Mesothelial cell of epicardium (in vitro differentiated cells): ENCODE measurements at places on chromosomes 6 and 20. TPM values are rescaled to one million over a fixed set of nuclear protein-coding genes. Genes with fewer than 3 reads are reported as not detected.
A peak's percentile ranks its signal among the peaks of the same experiment; 100 is the strongest.

- H3K27me3 ChIP-seq, result no peaks in the 10 kb centered on the region
- H3K4me3 ChIP-seq, result no peak overlapping the region
- peaks cover 25% of the 10 kb centered on the region for H3K4me1 ChIP-seq
- peak overlapping the region; percentile 47 for H3K27ac ChIP-seq
Observed at GRCh38 chr6:129516787-129517186, 193.2 kb downstream of the ARHGAP18 start.

The NCOA7 gene
- total RNA-seq, result 43.5 to 52.4 TPM (median 45.7 TPM) in 3 replicates

DNA sequence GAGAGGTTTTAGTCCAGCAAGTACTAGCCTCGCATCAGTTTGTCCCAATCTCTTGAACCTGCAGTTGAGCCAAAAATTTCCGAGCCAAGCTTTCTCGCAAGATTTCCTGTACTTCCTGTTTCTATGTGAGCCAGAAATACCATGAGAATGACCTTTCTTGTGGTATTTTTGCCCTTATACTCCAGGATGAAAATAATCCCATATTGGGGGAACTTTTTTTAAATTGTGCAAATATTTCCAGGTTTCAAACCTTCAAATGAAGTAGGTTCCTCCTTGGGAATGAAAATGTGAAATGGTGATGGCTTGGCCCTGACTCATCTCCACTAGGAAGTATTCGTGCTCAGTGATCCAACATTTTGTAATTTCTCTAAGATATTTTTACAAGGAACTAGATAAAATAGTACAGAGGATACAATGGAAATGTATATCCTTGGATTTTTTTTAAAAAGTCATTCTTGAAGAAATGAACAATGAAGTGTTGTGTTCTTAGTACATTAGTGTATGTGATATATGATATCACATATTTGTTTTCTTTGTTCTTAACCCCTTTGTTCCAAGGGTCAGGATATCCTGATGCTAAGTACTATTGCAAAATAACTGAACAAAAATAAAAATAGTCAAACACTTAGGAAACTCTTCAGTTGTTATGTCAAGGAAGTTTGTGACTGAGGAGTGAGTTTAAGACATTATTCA, 184.0 kb downstream of the PDE7B start:
- peak overlapping the region; percentile 92 for H3K27ac ChIP-seq
- H3K27me3 ChIP-seq, result no peaks in the 10 kb centered on the region
- peaks cover 70% of the 10 kb centered on the region for H3K4me1 ChIP-seq
- DNase-seq, result no peak
- H3K36me3 ChIP-seq, result no peaks in the 10 kb centered on the region

DNA sequence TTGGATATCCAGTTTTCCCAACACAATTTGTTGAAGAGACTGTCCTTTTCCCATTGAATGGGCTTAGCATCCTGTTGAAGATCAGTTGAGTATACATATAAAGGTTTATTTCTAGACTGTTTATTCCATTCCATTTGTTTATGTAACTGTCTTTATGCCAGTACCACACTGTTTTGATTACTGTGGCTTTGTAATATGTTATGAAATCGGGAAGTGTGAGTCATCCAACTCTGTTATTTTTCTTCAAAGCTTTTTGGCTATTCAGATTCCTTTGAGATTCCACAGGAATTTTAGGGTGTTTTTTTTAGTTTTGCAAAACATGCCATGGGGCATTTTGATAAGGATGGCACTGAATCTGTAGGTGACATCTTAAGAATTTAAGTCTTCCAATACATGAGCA, 188.3 kb downstream of the BMP7 start:
- peaks cover under 1% of the 10 kb centered on the region for H3K4me1 ChIP-seq
- H3K4me3 ChIP-seq, result no peak overlapping the region
- no peak for DNase-seq

The KIF25 gene
- 0.47 to 1.6 TPM (median 0.95 TPM) in 3 replicates for total RNA-seq

The SPATA2 gene
- 8.0 to 8.8 TPM (median 8.1 TPM) in 3 replicates for total RNA-seq

- DNase-seq, result no peak
- no peaks in the 10 kb centered on the region for H3K36me3 ChIP-seq
- no peak overlapping the region for H3K27ac ChIP-seq
- H3K4me3 ChIP-seq, result no peak overlapping the region
Observed at GRCh38 chr6:95084867-95085266, 492.5 kb upstream of the MANEA start.

The MCCD1 gene
- total RNA-seq, result not detected in 3 replicates

DNA sequence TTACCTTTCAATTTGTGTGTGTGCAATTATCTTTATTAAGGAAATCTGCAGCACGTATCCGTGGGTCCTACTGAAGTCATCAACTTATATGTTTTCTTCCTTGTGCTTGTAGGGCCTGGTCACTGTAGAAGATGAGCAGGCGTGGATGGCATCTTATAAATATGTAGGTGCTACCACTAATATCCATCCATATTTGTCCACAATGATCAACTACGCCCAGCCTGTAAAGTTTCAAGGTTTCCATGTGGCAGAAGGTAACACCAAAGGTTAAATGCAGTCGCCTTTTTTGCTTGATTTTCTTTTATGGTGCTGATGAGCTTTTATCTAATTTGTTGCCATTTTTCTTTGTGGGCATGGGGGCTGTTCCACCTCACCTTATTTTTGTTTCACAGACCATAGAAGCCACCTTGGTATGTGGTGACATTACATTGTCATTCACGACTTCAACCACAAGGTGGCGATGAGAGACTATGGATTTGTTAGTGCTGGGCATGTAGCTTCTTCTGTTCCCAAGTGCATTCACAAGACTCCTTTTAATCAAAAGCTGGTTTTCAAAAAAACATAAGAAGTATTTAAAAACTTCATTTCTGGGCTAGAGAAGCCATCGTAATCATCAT, 106.5 kb upstream of the LAMP5 start:
- no peak overlapping the region for H3K27ac ChIP-seq
- peak; percentile 77 for DNase-seq
- no peak overlapping the region for H3K4me3 ChIP-seq
- no peaks in the 10 kb centered on the region for H3K4me1 ChIP-seq

GRCh38 chr20:3042625-3043024, 797 bp upstream of the GNRH2 start:
- peak overlapping the region; percentile 90 for H3K27ac ChIP-seq
- H3K36me3 ChIP-seq, result peaks cover 14% of the 10 kb centered on the region
- DNase-seq, result no peak
- no peaks in the 10 kb centered on the region for H3K27me3 ChIP-seq

The LRRC73 gene
- total RNA-seq, result 0.58 to 0.72 TPM (median 0.60 TPM) in 3 replicates

The TAP2 gene
- total RNA-seq, result 22.9 to 24.2 TPM (median 23.6 TPM) in 3 replicates

The SEL1L2 gene
- total RNA-seq, result not detected in 3 replicates
